ENCODE measurements at places on chromosomes 2 and 18. TPM values are rescaled to one million over a fixed set of nuclear protein-coding genes. Genes with fewer than 3 reads are reported as not detected.

GRCh38 chr2:31558401-31559295, 22.1 kb downstream of the SRD5A2 start:
- DNase-seq, result no peak

- no peak for DNase-seq
Observed at GRCh38 chr2:181120625-181121024, 140.2 kb downstream of the UBE2E3 start.

NPAS2 gene
- 2.6 TPM for polyA plus RNA-seq

GRCh38 chr2:113892004-113892710, 2.3 kb downstream of the ACTR3 start:
- DNase-seq, result no peak

IMMT gene
- polyA plus RNA-seq, result 47.5 TPM

- DNase-seq, result no peak
Observed at GRCh38 chr2:45984896-45985473, 312.2 kb upstream of the EPAS1 start.

DNA sequence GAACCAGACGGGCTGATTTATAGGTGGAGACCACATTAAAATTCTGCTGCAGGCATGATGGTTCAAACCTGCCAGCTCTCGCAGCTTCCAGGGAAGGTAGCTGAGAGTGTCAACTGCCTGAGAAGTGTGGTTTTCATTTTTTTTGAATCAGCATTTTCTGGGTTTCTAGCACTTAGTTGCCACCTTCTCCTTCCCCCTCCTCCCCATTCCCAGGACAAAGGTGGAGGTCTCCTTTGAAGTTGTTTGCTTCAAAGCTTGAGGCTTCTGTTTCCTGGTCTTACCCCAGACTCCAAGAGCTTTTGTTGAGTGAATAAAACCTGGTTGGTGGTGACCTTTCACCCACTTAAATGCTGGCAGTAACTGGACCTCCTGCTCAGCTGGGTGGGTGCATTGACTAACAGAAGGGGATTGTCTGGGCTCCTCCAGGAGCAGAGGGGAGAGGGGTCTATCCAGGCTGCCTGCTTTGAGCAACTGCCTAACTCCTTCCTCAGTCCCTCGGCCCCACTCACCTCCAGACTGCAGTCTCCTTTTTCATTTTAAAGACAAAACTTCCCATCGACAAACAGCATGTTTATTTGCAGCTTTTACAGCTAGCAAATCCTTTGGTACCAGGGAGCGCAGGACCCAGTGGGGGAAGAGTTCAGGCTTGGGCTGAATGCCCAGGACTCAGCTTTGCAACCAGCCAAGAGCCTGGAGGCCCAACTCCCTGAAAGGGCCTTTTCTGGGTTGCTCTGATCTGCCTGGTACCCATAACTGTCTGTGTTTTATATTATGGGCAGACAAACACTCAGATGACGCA, 3.5 kb downstream of the RHOB start:
- no peak for DNase-seq

DNA sequence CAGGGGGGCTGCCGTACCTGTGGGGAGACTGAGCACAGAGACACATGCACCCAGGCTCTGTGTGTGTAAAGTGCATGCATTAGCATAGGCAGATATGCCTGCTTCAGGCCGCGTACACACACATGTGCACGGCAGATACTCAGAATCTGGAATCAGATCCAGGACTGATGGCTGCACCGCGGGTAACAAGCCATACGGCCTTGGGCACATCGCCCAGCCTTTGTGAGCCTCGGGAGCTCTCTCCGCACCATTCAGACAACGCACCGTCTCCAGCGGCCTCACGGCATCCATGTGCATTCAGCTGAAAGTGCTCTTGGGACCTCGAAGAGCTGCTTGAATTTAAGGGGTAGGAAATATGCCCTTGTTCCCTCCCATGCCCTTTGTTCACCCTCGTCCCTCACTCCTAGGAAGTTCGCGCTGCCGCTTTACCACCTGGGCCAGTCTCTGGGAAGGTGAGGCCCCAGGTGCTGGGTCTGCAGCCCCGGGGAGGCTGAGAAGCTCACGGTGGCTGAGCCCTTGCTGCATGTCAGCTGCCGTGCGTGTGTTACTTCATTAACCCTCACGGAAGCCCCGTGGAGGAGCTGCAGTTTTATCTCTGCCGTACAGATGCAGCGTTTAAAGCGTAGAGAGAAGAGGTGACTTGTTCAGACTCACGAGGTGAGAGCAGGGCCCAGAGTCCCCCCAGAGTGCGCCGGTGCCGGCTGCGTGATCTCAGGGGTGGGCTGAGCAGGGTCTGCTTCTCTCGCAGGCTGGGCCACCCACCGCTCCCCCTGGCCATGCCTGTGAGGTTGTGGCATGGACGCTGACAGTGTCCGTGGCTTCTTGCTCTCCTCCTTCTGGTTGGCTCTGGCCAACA, 377.7 kb upstream of the MYT1L start:
- no peak for DNase-seq

GRCh38 chr2:112061299-112061698, 6.2 kb downstream of the TMEM87B start:
- DNase-seq, result no peak

DNA sequence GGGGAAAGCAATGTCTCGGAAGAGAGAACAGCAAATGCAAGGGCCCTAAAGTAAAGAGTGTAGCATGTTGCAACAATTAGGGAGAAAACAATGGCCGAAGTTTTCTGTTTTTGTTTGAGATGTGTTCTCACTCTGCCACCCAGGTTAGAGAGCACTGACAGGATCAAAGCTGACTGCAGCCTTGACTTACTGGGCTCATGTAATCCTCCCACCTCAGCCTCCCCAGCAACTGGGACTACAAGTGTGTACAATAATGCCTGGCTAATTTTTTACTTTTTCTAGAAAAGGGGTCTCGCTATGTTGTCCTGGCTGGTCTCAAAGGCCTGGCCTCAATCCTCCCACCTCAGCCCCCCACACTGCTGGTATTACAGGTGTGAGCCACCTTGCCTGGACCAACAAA, 23.9 kb downstream of the MEMO1 start:
- no peak for DNase-seq

SPEG gene
- polyA plus RNA-seq, result 1.6 TPM

MBD2 gene
- 13.0 TPM for polyA plus RNA-seq

ANKRD30BL gene
- not detected for polyA plus RNA-seq

ELOA2 gene
- not detected for polyA plus RNA-seq

CXCR4 gene
- 439 TPM for polyA plus RNA-seq

SNED1 gene
- polyA plus RNA-seq, result 1.4 TPM

GALNT13 gene
- not detected for polyA plus RNA-seq

DNA sequence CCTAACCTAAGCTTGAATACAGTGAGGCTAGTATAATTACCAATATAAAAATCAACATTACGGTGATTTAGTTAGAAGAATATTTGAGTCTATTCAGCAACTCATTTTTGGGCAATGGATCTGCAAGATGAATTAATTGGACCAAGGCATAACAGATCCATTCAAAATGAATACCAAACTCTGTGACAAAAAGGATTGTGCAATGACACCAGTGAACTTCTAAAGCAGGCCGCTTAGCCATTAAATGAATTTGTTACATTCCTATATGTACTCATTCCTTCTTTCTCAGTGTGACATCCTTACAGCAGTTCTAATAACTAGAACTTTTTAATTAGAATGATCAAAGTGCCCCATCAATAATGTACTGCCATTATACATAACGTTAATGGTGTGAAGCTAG, 44.3 kb downstream of the ZC3H15 start:
- DNase-seq, result no peak

GRCh38 chr2:102122909-102123308, 19.6 kb upstream of the IL1R1 start:
- no peak for DNase-seq

DNA sequence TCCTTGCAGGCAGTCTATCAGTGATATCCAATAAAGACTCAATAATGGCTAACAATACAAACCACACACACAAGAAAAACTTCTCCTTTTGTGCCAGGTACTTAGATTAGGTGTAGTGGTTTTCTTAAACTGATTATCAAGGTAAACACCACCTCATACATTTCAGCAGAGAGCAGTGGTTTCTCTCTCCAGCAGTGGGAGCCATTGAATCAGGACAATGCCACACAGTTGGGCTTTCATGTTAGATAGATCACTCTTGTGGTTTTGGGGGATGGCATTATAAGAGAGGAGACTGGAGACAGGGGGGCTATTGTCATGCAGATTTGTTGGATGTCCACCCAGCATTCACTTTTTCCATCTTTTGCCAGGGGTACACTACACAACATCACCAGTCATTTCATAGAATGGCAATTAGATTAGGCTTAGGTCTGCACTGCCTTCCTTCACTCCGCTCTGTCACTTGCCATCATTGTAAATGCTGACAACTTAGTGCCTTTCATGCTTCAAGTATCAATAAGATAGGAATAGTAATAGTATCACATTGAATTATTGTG, 13.6 kb upstream of the IRS1 start:
- no peak for DNase-seq

ALLC gene
- polyA plus RNA-seq, result not detected

OTOF gene
- polyA plus RNA-seq, result 0.23 TPM

- DNase-seq, result no peak
Observed at GRCh38 chr18:27175914-27176313, 9.2 kb downstream of the CHST9 start.

- no peak for DNase-seq
Observed at GRCh38 chr18:8771930-8772329, 66.6 kb downstream of the MTCL1 start.

NYAP2 gene
- polyA plus RNA-seq, result not detected

NFU1 gene
- polyA plus RNA-seq, result 78.6 TPM

TEX44 gene
- polyA plus RNA-seq, result not detected

MTCL1 gene
- polyA plus RNA-seq, result not detected

KCNS3 gene
- not detected for polyA plus RNA-seq

DNA sequence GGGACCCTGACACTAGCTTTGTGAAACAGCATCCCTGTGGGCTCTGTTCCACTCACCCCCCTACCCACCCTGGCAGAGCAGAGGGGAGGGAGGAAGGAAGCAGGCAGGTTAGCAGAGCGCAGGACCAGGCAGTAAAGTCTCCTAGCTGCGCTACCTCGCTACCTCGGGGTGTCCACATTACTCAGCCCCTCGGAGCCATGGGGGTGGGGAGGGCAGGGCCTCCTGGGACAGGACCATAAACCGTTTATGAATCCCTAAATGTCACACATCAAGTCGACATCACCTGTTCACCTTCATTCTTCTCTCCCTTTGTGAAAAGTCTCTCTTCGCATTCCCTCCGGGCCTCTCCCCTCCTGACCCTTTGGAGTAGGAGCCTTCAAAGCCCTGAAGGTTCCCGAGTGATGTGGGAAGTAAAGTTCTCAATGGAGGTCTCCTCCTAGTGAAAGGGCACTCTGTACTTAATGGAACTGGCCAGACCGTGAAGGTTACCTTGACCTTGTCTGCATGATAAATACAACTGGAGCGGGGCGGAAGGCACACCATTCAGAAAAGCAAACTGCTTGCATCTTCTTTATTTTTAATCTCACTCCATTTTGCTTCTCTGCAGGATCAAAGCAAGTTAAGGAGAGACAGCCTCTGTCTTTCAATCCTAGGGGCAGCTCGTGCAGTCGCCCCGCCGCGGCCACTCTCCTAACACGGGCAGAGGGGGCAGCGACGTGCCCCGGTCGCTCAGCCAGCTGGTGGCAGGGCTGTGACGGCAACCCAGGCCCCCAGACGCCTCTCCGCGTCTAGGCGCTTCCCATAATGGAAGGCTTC, 23.7 kb upstream of the SMAD7 start:
- DNase-seq, result no peak

DNA sequence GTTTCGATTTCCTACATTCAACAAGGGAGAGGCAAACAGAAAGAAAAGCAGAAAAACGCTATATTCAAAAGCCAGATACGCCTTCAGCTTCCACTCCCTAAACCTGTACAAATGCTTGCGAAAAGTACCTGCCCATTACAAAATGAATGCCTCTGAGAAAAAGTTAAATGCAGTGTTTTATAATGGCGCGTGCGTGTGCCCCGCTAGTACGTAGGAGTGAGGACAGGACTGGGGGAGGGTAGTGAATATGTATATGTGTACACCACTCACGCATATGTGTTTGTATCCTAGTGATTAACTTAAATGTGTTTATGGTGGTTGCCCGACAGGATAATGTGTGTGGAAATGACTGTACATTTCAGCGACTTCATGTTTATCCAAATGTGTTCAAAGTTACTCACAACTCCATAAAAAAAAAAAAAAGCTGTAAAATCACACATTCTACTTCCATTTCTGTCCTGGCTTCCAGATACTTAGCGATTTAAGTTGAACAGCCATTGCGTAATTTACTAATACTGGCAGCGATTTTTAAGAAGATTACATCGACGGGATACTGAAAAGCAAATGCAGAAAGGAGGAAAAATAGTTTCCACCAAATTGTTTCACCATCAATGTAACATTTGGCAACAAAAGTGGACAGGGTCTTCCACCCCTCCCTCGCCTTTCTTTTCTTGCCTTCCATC, 1.3 kb downstream of the NEUROD1 start:
- no peak for DNase-seq

TUBA4B gene
- polyA plus RNA-seq, result not detected

DNA sequence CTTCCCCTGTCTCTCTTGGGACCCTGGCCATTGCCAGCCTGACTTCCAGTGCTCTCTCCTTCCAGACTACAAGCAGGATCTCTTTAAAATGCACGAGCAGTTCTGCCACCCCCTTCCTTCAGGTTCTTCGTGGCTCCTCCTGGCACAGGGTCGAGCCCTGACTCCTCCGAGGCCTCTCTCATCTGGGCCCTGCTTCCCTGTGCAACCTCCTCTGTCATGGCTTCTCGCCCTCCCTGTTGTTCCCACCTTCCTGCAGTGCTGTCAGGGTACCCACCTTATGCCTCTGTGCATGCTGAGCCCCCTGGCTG, 56.7 kb upstream of the RPL31 start:
- no peak for DNase-seq

- DNase-seq, result peak; percentile 30
Observed at GRCh38 chr18:34977838-34978532, 63.2 kb upstream of the MAPRE2 start.

- DNase-seq, result no peak
Observed at GRCh38 chr2:216648105-216648504, 14.9 kb downstream of the IGFBP2 start.

DHX57 gene
- polyA plus RNA-seq, result 4.9 TPM

DNA sequence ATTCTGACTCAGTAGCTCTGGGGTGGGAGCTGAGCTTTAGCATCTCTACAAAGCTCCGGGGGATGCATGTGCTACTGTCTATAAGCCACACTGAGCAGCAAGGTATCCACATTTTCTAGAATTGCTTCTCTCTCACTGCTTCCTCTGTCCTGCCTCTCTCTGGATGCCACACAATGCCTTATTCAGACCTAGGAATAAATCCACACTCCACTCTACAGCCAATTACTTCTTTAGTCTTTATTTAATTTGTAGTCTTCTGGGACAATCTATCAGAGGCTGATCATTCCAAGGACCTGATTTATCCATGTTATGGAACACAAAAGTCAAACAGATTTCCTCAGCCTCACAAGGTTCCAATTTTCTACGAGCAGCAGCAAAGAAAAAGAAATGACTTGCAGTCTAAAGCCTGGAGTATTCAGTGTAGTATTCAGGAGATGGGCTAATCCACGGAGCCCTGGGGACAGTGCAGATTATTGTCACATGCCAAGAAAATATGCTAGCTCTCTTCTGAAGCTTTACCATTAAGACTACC, 4.4 kb downstream of the BCL2 start:
- no peak for DNase-seq

BMP10 gene
- polyA plus RNA-seq, result not detected

DPP10 gene
- polyA plus RNA-seq, result not detected

GRCh38 chr18:77136076-77136718, 3.6 kb upstream of the MBP start:
- no peak for DNase-seq

GFPT1 gene
- polyA plus RNA-seq, result 6.2 TPM

GRCh38 chr18:63468575-63468974, 8.2 kb upstream of the SERPINB5 start:
- DNase-seq, result no peak

GRCh38 chr2:153641046-153641445, 162.5 kb upstream of the RPRM start:
- no peak for DNase-seq

GRCh38 chr2:197606180-197606579, 69.2 kb downstream of the RFTN2 start:
- DNase-seq, result no peak
